ENCODE measurements at places on chromosomes 16 and 17.

- no peak overlapping the region for H3K4me3 ChIP-seq
- no peaks in the 10 kb centered on the region for H3K36me3 ChIP-seq
- H3K27me3 ChIP-seq = no peaks in the 10 kb centered on the region
- no peaks in the 10 kb centered on the region for H3K4me1 ChIP-seq
These were observed 13.9 kb upstream of the ZCCHC14 start for GRCh38 chr16:87506423-87507350.

GRCh38 chr16:1929105-1929504 lies 10.9 kb upstream of the HS3ST6 start:
- H3K27ac ChIP-seq = peak overlapping the region; percentile 91
- peak overlapping the region; percentile 42 for H3K4me3 ChIP-seq
- no peak for DNase-seq
- H3K4me1 ChIP-seq = peaks cover 7% of the 10 kb centered on the region

DNA sequence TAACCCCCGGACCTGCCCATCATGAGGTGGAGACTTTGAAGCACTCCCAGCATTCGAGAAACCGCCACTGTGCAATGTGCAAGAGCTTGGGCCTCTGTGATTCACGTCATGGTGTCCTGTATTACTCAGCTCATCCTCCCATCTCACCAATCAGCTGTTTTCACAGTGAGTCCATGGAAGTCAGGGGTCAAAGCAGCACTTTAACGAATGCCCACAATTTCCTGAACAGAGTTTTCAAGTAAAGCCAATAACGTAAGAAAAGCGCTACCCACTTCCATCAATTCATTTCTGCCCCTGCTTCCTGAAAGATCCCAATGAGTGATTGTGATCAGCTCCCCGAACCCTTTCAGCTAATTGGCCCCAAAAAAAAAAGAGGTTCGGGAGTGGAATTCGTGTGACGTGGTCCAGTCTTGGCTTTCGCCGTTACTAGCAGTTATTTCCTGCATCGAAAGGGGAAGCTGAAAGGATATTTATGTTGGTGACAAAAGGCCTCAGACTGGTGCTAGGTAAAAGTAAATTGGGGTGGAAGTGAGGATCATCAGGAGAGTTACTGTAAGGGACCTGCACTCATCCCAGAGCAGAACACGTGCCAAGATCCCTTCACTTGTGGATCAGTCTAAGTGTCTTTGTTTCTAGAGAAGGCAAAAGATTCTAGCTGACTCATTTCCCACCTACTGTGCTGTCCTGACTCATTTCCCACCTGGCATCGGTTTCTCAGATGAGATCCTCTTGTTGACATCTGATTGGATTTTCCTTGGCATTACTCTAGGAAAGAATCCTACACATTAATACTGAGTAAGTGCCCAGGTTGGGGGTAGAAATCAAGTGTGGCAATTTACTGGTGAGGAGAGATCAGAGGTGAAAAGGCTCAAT lies 136.7 kb upstream of the NUDT7 start:
- H3K4me1 ChIP-seq = no peaks in the 10 kb centered on the region
- no peaks in the 10 kb centered on the region for H3K27me3 ChIP-seq
- no peak for DNase-seq
- no peak overlapping the region for H3K4me3 ChIP-seq

- no peak overlapping the region for H3K27ac ChIP-seq
- DNase-seq = no peak
- H3K27me3 ChIP-seq = no peaks in the 10 kb centered on the region
- H3K4me3 ChIP-seq = no peak overlapping the region
- no peaks in the 10 kb centered on the region for H3K4me1 ChIP-seq
These were observed 278.4 kb upstream of the FOXF1 start for GRCh38 chr16:86231996-86232350.

DNA sequence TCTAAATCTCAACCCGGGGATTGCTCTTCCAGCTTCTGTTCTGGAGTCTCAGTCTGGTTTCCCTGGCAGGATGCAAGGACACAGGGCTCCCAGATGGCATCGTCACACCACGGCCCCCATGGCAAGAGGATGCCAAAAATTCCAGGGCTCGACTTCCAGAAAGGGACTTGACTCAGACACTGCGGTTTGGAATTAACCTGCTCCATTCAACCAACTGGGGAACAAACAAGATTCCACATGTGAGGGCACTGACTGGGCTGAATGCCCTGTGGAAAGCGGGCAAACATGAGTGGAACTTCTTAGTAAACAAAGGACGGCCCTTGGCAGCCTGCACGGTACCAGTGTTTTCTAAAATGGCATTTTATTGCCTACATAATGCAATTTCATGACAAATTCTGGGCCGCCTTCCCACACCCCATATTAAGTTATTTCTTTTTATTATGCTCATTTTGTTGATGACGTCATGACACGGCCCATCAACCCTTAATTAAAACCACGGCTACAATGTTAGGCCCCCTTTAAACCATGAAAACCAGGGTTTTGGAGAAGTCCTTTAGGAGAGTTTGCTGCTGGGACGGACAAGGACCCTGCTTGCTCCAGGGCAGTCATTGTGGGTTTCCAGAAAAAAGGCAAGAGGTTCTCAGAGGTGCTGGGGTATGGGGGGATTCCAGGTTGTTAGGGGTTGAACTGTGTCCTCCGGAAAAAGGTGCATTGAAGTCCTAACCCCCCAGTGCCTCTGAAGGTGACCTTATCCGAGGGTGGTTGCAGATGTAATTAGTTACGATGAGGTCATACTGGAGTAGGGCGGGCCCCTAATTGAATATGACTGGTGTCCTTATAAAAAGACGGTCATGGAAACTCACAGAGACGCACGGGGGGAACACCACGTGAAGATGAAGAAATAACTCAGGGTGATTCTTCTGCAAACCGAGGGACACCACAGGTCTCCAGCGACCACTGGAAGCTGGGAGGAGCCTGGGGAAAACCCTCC lies 205.6 kb downstream of the FOXL1 start:
- no peak overlapping the region for H3K4me3 ChIP-seq
- H3K4me1 ChIP-seq = no peaks in the 10 kb centered on the region
- no peaks in the 10 kb centered on the region for H3K36me3 ChIP-seq
- DNase-seq = no peak
- no peak overlapping the region for H3K27ac ChIP-seq

All from transverse colon (tissue), 4 donors.